ENCODE measurements at places on chromosomes 6 and 20.

- DNase-seq: no peak
Observed at GRCh38 chr6:105035299-105035698, 78.4 kb downstream of the LIN28B start.

- DNase-seq: peak; percentile 62
Observed at GRCh38 chr20:45857882-45858216, 435 bp downstream of the ZSWIM3 start.

DNA sequence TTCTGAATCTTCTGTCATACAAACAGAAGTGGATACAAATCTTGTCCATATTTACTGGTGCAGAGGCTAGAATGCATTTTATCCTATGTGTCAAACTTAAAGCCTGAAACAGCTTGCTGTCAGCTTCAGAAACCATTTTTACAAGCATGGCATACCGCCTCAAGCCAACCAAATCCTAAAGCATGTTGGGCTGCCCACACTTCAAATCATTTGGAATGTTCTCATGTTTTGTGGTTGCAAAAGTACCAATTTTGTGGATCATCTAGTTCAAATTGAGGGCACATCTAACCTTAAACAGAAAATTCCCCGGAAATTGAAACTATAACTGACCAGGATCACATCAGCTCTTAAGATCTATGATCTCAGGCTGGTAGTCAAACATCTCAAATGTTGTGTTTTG lies 3.2 kb downstream of the GPR63 start:
- no peak for DNase-seq

GRCh38 chr6:33692078-33692759 lies 19.3 kb downstream of the UQCC2 start:
- DNase-seq: no peak

DNA sequence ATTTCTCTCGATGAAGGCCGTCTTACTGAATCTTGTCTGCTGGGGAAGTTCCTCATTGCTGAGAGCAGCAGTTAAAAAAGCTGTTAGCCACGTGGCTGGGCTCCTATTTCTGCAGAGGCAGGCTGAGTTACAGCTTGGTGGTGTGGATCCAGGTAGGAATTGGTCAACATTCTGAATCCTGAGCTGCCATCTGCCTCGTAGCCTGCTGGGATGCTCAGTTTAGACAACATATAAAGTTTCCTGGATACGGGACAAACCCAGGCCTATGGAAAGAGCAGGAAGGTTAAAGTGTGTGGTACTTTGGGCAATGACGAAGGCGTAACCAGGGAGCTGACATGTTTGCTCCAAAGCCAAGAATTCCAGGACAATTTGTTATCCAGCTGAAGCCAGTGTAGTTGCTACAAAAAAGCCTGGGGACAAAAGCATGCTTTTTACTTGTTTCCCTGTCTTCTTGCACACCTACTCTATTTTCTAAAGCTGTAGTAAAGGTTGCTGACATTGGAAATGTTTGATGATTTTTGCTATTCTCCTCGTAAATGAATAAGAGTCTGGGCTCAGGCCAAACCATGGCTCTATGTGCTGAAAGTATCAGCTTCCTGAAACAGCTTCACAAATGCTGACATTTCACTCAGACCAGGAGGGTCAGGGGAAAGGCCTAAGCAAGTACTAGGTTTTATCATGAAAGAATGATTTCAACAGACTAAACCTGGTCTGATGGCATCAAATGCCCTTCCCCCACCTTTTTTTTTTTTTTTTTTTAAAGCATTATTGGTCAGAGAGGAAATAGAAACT lies 12.4 kb upstream of the MYLK2 start:
- no peak for DNase-seq

DNA sequence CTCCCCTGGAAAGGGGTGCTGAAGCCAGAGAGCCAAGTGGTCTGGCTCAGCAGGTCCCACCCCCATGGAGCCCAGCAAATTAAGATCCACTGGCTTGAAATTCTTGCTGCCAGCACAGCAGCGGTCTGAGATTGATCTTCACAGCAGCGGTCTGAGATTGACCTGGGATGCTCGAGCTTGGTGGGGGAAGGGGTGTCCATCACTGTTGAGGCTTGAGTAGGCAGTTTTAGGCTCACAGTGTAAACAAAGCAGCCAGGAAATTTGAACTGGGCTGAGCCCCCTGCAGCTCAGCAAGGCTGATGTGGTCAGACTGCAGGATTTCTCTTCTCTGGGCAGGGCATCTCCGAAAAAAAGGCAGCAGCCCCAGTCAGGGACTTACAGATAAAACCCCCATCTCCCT lies 41.3 kb upstream of the B3GAT2 start:
- DNase-seq: no peak

GRCh38 chr6:44192428-44193041 lies 24.2 kb upstream of the MYMX start:
- DNase-seq: no peak

DNA sequence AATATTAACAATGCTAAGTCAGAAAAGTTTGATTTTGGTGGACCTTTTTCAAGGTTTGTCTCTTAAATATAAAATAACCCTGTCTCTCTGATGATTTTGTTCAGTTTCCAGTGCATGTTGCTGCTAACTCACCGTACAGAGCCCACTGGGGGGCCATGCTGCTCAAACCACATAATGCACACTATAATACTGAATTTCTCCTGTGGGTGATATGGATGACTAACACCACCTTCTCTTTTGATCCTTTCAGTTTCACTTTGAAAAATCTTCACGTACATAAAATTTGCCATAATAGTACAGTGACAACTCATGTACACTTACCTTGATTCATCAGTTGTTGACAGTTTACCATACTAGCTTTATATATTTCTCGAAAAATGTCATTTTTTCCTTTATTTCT lies 506.6 kb upstream of the MAN1A1 start:
- DNase-seq: peak; percentile 23

- no peak for DNase-seq
Observed at GRCh38 chr6:24125980-24126379, at the start of gene NRSN1. Gene NRSN1, plus strand, starts transcription at chr6:24126215. Its CDS starts 8,113 bp downstream, at chr6:24134328.

GRCh38 chr6:83976037-83976755 lies 57.4 kb upstream of the MRAP2 start:
- no peak for DNase-seq

DNA sequence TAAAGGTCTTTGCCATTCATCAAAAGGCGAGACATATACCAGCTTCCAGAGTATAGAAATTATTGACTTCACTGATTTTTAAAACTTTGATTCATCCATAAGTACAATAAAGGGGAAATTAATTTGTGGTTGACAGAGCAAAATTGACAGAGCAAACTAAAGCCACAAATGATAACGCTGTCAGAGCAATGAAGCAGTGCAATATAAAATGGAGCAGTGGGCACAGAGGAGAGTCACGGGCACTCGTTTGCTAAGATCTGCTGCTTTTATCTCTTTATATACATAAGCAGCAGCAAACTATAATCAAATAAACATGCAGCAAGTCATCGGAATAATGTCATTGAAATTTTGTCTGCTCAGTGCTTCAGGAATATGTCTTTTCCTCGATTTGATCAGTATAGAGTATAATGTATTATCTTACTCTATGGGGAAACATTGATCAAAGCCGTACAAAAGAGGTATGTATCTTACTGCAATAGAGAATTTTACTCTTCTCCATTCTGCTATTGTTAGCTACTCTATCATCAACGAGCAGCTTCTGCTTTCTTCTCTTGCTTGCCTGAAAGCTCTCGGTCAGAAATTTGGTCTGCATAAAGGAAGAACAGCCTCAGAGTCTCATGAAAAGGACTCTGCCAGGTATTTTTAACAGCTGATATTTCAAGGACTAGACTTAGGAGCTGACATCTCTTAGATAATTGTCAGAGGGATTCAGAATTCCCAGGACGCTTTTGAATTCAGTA lies 546.0 kb upstream of the ARID1B start:
- no peak for DNase-seq

GRCh38 chr6:38349795-38350194 lies 289.9 kb downstream of the BTBD9 start:
- DNase-seq: no peak

- no peak for DNase-seq
Observed at GRCh38 chr6:62284725-62285124, 1.3 kb downstream of the KHDRBS2 start.

- no peak for DNase-seq
Observed at GRCh38 chr6:157551041-157551832, 170.2 kb downstream of the ZDHHC14 start.

- no peak for DNase-seq
Observed at GRCh38 chr6:132811276-132811675, 3.1 kb upstream of the RPS12 start.

DNA sequence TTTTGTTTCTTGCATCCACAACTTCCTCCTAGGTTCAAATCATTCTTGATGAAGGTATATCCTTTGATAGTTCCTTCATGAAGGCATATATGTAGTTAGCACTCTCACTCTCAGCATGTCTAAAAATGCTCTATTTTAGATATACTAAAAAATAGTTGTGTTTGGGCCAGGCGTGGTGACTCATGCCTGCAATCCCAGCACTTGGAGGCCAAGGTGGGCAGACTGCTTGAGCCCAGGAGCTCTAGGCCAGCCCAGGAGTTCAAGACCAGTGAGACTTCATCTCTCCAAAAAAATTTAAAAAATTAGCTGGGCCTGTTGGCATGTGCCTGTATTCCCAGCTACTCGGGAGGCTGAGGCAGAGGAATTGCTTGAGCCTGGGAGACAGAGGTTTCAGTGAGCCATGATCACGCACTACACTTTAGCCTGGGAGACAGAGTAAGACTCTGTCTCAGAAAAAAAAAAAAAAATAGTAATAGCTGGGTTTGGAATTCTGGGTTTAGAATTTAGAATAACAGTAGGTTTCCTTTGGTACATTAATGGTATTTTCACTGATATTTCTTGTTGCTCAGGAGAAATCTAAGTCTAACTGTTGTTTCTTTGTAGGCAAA lies 7.0 kb downstream of the SERAC1 start:
- DNase-seq: no peak

DNA sequence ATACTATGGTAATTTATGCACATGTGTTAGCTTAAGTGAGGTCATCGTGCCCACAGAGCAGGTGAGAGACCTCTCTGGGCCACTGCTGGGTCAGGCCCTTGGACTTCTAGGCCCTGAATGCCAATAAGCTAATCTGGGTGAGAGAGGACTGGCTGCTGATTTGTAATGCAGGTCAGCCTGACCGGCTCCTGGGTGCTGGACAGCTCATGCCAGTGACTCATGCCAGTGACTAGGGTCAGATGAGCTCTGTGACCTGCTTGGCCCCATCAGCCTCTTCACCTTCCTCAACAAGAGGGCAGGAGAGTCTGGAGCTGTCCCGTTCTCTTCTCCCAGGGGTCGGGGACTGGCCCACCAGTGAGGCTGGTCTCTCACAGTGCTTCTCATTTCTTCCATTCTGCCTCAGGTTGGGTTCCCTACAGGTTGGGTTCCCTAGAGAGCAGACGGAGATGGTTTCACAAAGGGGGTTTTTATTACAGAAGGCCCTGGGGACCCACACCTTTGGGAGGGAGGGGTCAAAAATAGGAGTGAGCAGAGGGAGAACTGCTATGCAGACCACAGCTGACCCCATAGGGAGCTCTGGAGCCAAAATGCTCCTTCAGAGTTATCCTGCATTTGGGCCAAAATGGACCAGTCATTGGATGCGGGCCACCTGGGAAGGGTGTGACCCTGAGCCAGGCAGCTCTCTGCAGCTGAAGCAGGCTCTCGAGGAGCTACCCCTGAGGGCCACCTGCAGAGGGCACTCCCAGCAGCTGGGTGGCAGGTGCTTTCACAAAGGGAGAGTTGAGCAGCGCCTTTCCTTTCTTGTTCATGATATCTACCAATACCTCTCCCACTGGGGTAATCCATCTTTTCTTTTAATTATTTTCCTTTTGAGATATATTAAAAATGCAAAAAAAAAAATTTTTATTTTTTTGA lies 2.2 kb upstream of the OXT start:
- DNase-seq: peak; percentile 62

DNA sequence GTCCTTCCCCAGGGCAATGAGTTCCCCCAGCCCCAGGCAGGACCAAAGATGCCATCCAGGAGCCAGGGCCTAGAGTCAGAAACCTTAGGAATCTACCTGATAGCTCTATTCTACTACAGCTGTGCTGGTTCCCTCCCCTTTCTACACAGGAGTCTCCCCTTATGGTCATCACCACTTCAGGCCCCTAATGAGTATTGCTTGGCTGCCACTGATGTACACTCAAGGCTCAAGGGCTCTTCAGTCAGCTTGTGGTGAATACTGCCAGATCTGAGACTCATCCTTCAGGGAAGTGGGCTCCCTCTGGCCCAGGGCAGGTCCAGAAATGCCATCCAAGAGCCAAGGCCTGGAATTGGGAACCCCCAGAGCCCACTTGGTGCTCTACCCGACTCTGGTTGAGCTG lies 248.6 kb downstream of the ALDH8A1 start:
- no peak for DNase-seq

GRCh38 chr6:88013015-88013414 lies 34.6 kb upstream of the SPACA1 start:
- DNase-seq: peak; percentile 45

DNA sequence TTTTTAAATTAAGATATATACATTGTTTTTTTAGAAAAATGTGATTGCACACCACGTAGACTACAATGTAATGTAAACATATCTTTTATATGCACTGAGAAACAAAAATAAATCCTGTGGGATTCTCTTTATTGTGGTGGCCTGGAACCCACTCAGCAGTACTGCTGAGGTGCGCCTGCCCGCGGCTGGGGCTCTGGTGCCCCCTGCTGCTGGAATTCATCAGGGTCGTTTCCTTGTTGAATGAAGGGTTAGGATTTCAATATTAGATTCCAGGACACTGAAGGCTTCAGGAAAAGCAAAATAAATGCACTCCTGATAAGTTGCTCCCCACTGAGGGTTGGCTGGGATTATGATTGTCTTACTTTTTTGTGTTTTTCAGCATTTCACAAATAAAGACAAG lies 175.8 kb upstream of the GGTLC1 start:
- peak; percentile 56 for DNase-seq

DNA sequence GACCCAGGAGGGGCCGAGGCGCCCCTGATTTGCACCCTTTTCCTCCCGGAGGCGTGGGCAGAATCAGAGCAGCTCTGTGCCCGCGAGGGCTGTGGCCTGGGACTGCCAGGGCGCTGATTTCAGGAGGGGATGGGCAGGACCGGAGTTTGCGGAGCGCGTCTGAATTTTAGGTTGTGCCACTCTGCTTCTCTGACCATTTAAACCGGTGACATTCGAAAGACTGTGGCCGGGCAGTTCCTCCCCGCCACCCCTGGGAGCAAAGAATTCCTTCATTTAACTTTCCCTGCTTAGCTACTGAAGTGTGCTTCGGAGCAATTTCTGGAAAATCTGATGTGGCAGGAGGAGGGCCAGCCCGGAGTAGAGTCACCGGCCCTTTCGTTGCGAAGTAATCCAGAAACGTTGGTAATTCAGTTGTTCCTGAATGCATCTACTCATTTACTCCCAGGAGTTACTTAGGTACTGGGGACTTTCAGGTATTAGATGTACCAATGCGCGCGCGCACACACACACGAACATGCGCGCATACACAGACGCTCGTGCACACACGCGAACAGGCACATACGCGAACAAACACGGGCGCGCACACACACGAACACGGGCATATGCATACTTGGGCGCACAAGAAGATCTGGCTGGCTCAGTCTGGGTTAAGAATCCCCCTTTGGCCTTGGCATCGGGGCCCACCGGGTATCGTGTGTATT lies 568 bp downstream of the CCDC170 start:
- peak; percentile 44 for DNase-seq

GRCh38 chr20:51383891-51384510 lies 158.5 kb downstream of the NFATC2 start:
- DNase-seq: no peak

- no peak for DNase-seq
Observed at GRCh38 chr6:5112066-5112799, 27.1 kb downstream of the PPP1R3G start.

GRCh38 chr6:146803601-146804000 lies 204.8 kb downstream of the ADGB start:
- no peak for DNase-seq

GRCh38 chr6:74941424-74941823 lies 264.4 kb downstream of the COL12A1 start:
- no peak for DNase-seq

Measured in activated naive CD4-positive, alpha-beta T cell treated with anti-CD3 and anti-CD28 coated beads for 36 hours (primary cell).